ENCODE measurements at places on chromosomes 16 and 17. TPM values are rescaled to one million over a fixed set of nuclear protein-coding genes. Genes with fewer than 3 reads are reported as not detected.

GRCh38 chr16:26214581-26215174 is 522.9 kb downstream of the HS3ST4 start:
- no peaks in the 10 kb centered on the region for H3K4me1 ChIP-seq
- H3K27me3 ChIP-seq = no peaks in the 10 kb centered on the region
- no peaks in the 10 kb centered on the region for H3K36me3 ChIP-seq

GRCh38 chr17:44221862-44222111 is 2.3 kb upstream of the UBTF start:
- peaks cover 17% of the 10 kb centered on the region for H3K36me3 ChIP-seq
- peak overlapping the region; percentile 76 for H3K27ac ChIP-seq
- no peak for DNase-seq
- peak overlapping the region; percentile 98 for H3K4me3 ChIP-seq
- H3K27me3 ChIP-seq = no peaks in the 10 kb centered on the region
- H3K4me1 ChIP-seq = peaks cover 27% of the 10 kb centered on the region

DNA sequence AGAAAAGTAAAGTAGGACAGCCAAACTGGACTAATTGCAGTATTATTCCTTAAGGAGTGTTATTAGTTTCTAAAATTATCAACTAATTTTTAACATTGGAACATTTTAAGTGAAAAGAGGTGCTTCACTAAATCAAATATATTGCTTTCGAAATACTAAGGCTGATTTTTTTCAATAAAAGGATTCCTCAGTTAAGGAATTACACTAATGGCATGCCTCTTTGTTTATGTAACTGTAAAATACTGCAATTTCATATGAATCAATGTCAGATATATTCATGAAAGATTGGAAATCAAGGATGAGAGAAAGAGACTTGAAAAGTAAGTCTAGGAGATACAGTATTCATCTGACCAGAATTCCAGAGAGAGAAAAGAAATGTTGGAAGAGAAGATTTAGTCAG is 129.8 kb downstream of the TANC2 start:
- no peaks in the 10 kb centered on the region for H3K27me3 ChIP-seq
- H3K4me3 ChIP-seq = no peak overlapping the region
- no peak for DNase-seq
- no peaks in the 10 kb centered on the region for H3K36me3 ChIP-seq
- H3K27ac ChIP-seq = no peak overlapping the region

GRCh38 chr17:19295473-19296135 is 58.4 kb downstream of the EPN2 start:
- H3K27me3 ChIP-seq = no peaks in the 10 kb centered on the region
- H3K4me1 ChIP-seq = no peaks in the 10 kb centered on the region
- DNase-seq = no peak
- peaks cover 21% of the 10 kb centered on the region for H3K36me3 ChIP-seq
- H3K27ac ChIP-seq = no peak overlapping the region

The APOBR gene
- total RNA-seq = 0.10 TPM

The ITGAE gene
- 23.8 TPM for total RNA-seq

DNA sequence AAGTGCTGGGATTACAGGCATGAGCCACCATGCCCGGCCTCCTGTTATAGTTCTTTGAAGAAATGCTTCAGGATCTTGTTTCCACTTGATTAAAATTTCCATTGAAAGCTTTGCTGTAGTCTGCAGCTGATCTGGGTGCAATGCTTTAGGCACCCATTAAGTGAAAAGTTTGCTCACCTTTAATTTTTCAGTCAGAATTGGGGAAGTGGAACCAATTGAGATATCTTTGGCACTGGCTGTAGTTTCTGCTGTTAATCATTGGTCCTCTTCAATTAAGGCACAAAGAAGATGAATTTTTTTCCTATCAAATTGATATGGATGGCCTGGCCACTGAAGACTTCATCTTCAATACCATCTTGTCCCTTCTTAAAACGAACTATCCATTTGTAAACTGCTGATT is 336.1 kb upstream of the TBX2 start:
- H3K27ac ChIP-seq = no peak overlapping the region
- no peak overlapping the region for H3K4me3 ChIP-seq
- DNase-seq = no peak
- H3K36me3 ChIP-seq = no peaks in the 10 kb centered on the region

The CBX2 gene
- 3.9 TPM for total RNA-seq

The HEATR9 gene
- not detected for total RNA-seq

- H3K4me1 ChIP-seq = peaks cover 15% of the 10 kb centered on the region
- H3K4me3 ChIP-seq = peak overlapping the region; percentile 15
- DNase-seq = peak; percentile 82
- H3K27me3 ChIP-seq = no peaks in the 10 kb centered on the region
These were observed 10.4 kb downstream of the LLGL1 start for GRCh38 chr17:18235743-18236256.

GRCh38 chr17:59671386-59671785 is 35.8 kb downstream of the PTRH2 start:
- DNase-seq = no peak
- peaks cover 88% of the 10 kb centered on the region for H3K36me3 ChIP-seq
- no peak overlapping the region for H3K4me3 ChIP-seq
- peak overlapping the region; percentile 36 for H3K27ac ChIP-seq

The DBF4B gene
- total RNA-seq = 13.9 TPM

DNA sequence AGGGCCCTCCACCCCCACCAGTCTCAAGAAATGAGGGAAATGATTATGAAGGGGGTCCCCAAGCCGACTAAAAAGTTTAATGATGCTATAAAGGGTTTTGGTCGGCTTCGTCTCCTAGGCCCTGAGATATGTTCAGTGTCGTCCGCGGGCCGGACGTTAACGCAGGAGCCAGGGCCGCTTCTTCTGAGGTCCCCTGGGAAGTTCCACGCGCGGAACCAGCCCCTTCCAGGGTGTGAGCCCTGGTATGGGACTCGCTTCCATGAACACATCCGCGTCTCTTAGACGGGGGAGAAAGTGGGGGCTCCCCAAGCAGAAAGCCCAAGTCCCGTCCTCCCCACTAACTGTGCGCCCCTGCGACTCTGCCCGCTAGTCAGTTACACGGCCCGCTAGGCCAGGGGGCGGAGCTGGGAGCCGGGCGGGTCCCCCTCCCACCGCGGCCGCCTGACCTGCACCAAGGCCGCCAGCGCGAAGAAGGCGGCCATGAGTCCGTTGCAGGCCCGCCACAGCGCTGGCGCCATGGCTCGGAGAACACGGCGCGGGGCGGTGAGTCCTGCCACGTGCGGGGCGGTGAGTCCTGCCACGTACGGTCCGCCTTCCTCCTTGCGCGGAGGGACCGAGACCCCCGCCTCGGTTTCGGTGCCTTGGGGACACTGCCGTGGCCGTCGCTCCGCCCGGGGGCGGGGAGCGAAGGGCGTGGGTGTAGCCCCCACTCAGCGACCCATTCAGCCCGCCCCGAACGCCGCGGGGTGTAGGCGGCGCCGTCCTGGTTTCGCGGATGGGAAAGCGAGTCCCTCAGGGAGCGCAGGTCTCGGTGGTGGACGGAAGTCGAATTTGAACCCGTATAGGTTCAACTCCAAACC is at the start of gene TMEM220:
Gene TMEM220, minus strand, starts transcription at position 690 of the 860 bp plus-strand sequence. Its CDS starts 172 bp downstream, at position 518.
- peak within 1 kb of the TSS; percentile 75 for H3K4me3 ChIP-seq
- peaks cover 7% of the 10 kb centered on the region for H3K27me3 ChIP-seq
- DNase-seq = no peak
- no peaks in the 10 kb centered on the region for H3K36me3 ChIP-seq

DNA sequence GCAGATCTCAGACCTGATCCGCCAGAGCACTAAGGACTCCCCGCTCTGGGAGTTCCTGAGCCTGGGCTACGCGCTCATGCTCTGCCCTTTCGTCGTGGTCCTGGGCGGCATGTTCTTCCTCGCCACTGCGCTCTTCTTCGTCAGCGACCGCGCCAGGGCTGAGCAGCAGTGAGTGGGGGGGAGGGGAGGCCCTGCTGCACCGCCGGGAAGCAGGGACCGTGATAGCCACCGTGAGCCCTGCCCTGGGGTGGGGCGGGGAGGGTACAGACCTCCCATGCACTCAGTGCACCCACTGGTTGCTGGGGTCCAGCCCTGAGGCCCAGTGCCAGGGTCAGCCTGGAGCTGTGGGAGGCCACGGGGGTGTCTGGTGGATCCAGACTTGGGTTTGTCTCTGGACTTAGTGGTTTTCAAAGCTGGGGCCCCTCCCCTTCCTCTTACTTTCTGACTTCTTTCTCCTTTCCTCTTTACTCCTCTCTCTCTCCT is 18.9 kb downstream of the MYBBP1A start:
- H3K27me3 ChIP-seq = peaks cover 12% of the 10 kb centered on the region
- H3K27ac ChIP-seq = no peak overlapping the region
- peaks cover 5% of the 10 kb centered on the region for H3K4me1 ChIP-seq
- DNase-seq = no peak
- peaks cover 51% of the 10 kb centered on the region for H3K36me3 ChIP-seq

The SETD1A gene
- 15.8 TPM for total RNA-seq

GRCh38 chr16:57704011-57704904 is 9.7 kb downstream of the DRC7 start:
- peaks cover 4% of the 10 kb centered on the region for H3K36me3 ChIP-seq
- no peak overlapping the region for H3K27ac ChIP-seq
- no peaks in the 10 kb centered on the region for H3K4me1 ChIP-seq
- peaks cover 27% of the 10 kb centered on the region for H3K27me3 ChIP-seq

The SUZ12 gene
- 30.4 TPM for total RNA-seq

DNA sequence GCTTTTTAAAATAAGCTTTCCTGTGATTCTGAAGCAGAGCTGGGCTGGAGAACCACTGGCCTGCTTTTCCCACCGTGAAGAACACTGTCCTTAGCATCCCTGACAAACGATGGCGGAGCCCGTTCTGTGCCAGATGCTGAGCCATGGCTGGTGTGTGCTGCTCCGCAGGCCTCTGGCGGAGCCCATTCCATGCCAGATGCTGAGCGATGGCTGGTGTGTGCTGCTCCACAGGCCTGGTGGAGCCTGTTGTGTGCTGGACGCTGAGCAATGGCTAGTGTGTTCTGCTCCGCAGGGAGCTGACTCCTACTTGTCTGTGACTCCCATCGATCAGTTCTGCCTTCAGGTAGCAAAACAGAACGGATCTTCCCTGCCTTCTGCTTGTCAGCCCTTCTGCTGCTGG is 4.3 kb downstream of the ENDOV start:
- no peaks in the 10 kb centered on the region for H3K27me3 ChIP-seq
- H3K27ac ChIP-seq = no peak overlapping the region
- no peak for DNase-seq
- peaks cover 19% of the 10 kb centered on the region for H3K4me1 ChIP-seq
- peaks cover 14% of the 10 kb centered on the region for H3K36me3 ChIP-seq

The HP gene
- not detected for total RNA-seq

GRCh38 chr16:15808071-15808470 is 48.8 kb downstream of the MYH11 start:
- H3K27ac ChIP-seq = no peak overlapping the region
- no peak for DNase-seq
- no peak overlapping the region for H3K4me3 ChIP-seq
- no peaks in the 10 kb centered on the region for H3K4me1 ChIP-seq
- H3K36me3 ChIP-seq = no peaks in the 10 kb centered on the region
- H3K27me3 ChIP-seq = peaks cover 9% of the 10 kb centered on the region

All from MCF 10A (cell line).